ENCODE measurements at places on chromosomes 1 and 21.

DNA sequence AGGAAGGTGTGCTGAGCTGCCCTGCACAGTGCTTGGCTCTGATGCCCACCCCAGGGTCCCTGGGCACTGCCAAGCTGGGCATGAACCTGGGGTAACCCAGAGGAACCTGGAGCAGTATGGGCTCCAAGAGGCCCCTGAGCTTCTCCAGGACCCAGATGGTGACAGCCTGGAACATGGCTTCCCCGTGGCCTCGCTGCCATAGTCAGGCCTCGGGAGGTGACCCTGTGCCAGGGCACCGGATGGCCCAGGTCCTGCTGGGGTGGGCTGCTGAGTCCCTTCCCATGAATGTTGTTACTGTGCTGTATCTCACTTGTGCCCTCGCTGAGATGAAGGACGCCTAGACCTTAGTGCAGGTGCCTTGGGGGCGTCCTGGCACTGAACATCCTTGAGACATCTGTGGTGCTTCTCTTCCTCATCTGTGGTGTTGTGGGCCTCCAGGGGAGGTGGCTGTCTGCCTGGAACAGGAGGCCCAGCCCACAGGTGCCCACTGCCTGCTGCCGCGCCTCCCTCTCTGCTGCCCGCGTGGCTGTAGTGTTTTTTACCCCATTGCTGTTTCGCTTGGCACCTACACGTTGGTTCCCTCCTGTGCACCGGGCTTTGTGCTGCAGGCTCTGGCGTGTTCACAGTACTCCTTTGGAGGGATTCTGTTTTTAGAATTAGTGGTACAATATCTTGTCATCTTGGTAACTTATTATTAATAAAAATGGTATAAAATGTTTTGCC, 160.3 kb downstream of the PCBP3 start:
- no peak for DNase-seq

DNA sequence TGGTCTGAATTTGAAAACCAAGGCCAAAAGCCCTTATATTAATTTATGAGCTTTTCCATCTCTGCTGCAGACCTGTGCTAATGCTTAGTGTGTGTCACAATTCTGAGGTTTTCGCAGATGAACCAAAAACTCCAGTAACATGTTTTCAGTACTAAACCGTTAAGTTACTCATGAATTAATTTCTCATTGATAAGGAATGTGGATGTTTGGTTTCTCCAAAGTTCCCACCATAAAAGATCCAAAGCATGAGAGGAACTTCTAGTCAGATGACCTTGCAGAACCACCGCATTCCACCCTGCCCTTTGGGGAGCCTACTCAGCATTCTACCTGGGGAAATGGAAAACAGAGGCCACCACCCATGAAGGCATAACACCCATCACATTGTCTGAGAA, 7.5 kb upstream of the LEPR start:
- peak; percentile 64 for DNase-seq

DNA sequence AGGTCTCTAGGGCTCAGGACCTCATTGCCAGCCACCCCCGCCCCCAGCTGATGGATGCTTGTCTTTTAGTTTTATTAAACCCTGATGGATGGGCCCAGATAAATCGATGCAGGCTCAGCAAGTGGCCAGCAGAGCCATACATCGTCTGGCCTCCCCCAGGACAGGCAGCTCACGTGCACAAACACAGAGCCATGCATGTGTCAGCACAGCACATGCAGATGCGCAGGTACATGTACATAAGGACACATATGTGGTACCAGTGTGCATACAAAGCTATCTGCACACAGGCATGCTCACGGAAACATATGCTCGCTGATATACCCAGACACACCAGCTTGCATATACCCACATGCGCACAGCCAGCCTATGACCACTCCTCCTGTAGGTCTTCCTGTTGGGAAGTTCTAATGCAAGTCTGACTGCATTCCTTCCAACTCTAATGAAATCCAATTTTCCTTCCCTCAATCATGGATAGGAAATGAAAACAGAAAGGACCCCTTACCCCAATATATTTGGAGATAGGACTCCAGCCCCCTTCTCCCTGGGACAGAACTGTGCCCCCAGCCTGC, 897 bp downstream of the COL16A1 start:
- DNase-seq, result no peak

DNA sequence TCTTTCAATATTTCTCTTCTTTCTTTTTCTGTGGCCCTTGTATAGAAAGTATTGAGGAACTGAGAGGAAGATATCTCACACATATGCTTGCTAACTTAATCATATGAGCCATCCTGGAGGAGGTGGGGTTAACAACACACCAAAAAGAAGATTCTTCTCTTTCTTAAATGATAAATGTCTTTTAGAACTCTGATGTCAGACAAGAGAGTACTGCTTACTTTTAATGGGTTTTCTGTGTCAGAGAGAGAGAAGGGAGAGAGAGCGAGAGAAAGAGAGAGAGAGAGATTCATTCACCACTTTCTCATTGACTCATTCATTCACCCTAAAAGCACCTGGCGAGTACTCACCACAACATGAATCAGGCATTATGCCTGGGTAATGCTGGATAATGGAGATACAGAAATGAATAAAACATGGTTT, 250.3 kb upstream of the SGIP1 start:
- DNase-seq, result no peak

GRCh38 chr21:45467221-45467779, 62.3 kb downstream of the COL18A1 start:
- no peak for DNase-seq

- DNase-seq, result no peak
Measured at GRCh38 chr1:160222546-160222945, 17.4 kb downstream of the PEA15 start.

GRCh38 chr21:15397258-15397657, 332.5 kb upstream of the NRIP1 start:
- no peak for DNase-seq

DNA sequence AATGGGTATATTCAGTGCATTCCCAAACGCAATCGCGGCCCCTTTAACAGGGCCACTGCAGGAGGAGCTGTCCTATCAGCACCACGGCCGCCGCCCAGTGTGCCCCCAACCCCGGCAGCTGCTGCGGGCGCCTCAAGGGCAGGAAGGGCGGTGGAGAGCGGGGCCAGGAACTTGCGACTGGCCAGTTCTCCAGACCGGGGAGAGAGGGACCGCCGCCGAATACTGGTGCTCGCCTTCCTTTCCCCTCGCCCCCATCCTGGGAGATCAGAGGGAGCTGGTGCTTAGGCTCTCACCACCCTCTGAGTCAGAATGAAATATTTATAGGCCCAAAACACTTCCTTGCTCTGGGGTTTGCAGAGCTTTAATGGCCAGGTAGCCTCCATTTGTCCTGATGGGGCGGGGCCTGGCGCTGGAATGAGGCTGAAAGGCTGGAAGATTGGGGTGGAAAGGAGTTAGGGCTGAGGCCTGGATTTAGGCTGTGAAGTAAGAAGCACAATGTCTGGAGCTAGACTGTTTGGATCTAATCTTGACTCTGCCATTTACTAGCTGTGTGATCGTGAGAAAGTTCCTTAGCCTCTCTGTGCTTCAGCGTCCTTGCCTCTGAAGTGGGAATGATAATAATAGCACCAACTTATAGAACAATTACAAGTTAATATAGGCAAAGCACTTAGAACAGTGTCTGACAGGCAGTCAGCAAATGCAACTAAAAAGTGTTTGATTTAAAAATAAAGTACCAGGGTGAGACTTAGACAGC, 75.5 kb downstream of the NAV1 start:
- no peak for DNase-seq

GRCh38 chr1:239744851-239745250, 346.8 kb upstream of the FMN2 start:
- no peak for DNase-seq

DNA sequence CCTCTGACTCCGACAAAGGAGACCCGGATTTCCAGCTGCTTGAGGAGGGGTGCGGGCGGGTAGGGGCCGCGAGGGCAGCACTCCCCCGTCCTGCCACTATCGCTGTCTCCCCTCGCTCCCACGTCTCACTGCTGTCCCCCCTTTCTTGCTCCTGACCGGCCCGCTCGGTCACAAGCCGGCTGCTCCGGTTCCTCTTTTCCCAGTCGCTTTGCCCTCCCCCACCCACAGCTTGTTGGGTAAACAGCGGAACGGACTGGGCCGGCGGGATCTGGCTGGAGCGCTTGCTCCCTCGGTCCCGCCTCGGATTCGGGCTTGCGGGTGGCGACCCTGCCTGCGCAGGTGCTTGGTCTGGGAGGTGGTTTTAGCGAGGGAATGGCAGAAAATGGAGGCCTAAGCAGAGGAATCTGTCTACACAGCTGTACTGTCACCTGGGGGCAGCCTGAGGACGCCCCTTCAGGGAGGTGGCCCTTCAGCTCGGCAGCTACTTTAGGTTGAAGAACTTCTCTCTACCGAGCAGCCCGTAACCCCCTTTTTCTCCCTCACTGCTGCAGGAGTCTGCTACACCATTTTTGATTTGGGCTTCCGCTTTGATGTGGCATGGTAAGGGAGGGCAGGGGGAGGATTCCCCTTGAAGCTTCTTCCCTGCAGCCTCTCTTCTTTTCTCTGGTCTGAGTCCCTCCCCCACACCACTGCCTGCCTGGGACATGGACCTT, 645 bp downstream of the ATP6V0B start:
- no peak for DNase-seq

DNA sequence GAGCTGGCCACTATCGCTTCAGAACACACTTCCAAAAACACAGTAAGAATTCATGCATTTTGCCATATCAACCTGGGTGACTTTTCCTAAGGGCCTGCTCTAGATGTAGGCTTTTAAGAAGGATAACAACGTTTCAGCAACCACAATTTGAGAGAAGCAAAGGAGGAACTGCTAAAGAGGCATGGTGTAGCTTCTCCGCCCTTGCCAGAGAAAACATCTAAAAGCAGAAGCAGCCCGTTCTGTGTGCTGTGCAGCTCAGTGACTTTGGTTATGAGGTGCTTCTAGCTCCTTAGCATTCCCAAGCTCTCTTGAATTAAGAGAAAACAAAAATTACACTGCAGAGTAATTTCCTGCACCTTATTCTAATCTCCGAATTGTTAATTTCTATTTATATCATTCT, 2.7 kb downstream of the PER3 start:
- no peak for DNase-seq

DNA sequence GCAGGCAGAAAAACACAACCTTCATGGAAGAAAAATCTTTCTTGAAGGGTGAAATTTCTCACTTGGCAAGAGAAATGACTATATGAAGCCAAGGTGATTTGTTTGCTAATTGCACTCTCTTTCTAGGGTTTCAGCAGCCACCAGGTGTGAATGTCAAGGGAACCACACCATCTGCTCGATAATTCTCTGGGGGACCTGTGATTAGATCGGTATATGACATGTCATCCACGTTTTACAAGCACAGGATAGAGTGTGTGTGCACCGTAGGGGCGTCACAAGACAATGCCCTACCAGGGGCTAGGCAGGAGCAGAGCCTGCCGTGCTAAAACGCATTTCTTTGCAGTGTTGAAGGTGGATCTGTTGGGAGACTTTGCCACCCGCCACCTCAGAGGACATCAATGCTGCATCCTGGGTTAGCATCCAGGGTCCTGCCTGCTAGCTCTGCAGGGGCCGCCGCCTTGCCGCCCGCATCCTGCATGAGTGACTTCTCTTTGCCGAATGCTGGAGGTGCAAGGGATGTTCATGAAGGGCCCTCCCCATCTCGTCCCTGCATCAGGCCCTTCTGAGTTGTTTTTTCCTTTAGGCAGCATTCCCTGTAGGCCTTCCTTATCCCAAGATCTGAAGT, 37.8 kb upstream of the CCSAP start:
- no peak for DNase-seq

GRCh38 chr1:66644331-66644730, 107.9 kb upstream of the DYNLT5 start:
- DNase-seq, result no peak
